NT2/D1 (cell line): ENCODE measurements at places on chromosomes 4 and X.

- DNase-seq = no peak
These were observed 37.9 kb upstream of the MXD4 start for GRCh38 chr4:2299794-2300193.

GRCh38 chr4:103719105-103719829 is 518 bp downstream of the TACR3 start:
- DNase-seq = no peak

- DNase-seq = no peak
These were observed 2.0 kb upstream of the PCDH19 start for GRCh38 chrX:100411802-100412715.

- DNase-seq = no peak
These were observed 6.5 kb downstream of the FAM199X start for GRCh38 chrX:104172788-104173187.

DNA sequence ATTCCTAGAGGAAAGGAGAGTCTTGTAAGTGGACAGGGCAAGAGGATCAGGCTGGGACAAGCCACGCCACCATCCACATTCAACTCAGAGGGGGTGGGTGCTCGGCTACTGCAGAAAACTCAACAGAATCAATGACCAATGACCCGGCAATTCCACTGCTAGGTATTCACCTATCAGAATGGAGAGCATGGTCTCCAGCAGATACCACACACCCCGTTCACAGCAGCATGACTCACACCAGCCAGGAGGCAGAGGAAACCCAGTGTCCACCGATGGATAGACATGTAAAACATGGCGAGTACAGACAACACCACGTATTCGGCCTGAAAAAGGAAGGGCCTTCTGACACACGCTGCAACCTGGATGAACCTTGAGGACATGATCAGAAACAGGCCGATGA is 175.9 kb downstream of the AFAP1 start:
- no peak for DNase-seq

DNA sequence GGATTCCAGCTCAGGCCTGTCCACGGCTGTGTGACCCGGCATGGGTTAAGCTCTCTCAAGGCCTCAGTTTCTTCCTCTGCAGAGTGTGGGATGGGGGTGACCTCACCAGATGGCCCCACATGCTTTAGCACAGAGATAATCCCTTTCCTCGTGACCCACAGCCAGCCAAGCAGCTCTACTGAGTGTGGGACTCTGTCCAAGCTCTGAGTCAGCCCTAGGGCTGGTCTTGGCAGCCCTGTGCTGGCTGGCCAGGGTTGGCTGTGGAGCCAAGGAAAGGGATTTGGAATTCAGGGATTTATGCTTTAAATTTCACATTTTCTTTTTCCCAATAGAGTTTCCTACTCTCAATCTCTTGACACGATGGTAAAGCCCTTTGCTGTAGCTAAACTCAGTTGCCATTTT is 19.7 kb upstream of the SPON2 start:
- DNase-seq = no peak

- DNase-seq = no peak
These were observed 345.4 kb downstream of the PPP1R2C start for GRCh38 chrX:42432552-42432951.

- no peak for DNase-seq
These were observed 447.9 kb upstream of the TECRL start for GRCh38 chr4:64857198-64857597.

- DNase-seq = no peak
These were observed 28.5 kb downstream of the PTTG2 start for GRCh38 chr4:37988670-37989069.

GRCh38 chr4:78047366-78047765 is 9.8 kb upstream of the FRAS1 start:
- no peak for DNase-seq

DNA sequence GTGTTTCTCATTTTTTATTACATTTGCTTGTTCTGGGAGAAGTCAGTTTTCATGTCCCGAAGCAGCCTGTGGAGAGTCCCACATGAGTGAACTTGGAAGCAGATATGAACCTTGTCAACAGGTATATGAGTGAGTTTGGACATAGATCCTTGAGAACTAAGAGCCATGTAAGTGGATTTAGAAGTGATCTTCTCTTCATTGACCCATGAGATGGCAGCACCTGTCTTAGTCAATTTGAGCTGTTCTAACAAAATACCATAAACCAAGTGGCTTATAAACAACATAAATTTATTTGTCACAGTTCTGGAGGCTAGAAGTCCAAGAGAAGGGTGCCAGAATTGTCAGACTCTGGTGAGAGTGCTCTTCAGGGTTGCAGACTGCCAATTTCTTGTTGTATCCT is 1043.8 kb downstream of the ADGRL3 start:
- no peak for DNase-seq

DNA sequence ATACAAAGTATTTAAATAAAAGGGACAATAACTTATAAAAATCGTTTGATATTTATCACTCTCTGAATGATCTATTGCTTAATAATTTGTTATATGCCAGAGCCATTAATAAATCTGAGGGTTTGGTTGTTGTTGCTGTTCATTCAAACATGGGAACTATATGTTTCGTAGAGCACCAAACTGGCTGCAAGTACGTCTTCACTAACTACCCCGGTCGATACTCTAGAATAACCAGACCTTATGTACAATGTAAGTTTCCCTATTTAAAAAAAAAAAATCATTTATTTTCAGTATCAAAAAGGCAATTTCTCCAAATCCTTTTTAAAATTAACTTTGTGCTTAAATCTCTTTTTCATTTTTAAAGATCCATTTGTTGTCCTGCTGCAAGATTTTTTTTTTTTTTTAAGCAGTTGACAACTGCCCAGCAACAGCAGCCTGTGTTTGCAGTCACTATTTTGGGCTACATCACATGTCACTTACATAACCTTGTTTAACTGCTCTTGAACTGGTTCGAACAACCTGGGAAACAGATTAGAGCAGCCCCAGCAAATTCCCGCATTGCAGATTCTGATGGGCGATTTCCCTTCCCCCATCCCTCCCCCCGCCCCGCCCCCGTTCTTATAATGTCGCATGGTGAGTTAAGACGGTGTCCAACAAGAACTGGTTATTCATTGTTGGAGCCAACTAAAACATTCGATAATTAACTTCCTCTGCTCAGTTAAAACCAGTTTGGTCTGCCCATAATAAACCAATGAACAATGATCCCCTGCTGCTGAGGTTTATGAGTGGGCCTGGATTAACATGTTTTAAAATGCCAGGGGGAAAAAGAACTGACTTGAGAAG is 238.9 kb downstream of the NR3C2 start:
- DNase-seq = peak; percentile 27

DNA sequence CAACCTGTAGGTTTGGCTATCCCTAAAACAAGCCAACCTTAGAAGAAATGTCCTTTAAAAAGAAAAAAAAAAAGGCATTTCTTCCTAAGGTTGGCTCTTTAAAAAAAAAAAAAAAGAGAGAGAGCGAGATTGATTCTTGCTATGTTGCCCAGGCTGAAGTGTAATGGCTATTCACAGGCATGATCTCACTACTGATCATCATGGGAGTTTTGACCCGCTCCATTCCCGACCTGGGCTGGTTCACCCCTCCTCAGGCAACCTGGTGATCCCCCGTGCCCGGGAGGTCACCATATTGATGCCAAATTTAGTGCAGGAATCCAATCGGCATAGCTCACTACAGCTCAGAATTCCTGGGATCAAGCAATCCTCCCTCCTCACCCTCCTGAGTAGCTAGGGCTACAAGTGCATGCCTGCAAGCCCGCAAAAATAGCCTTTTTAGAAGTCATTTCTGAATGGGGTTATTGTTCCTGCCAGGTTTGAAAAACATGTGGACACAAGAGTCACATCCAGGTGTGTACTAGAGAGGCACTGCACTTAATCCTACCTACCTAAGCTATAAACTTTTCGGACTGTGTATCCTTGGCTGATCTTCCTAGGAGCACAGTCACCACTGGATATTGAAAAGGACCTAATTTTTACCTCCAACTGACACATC is 61.4 kb upstream of the ZCCHC13 start:
- no peak for DNase-seq

GRCh38 chrX:108353452-108353851 is 84.8 kb downstream of the COL4A6 start:
- DNase-seq = peak; percentile 38

- DNase-seq = peak; percentile 20
These were observed at the start of gene PLXNB3 for GRCh38 chrX:153763989-153764755. Gene PLXNB3 (plus strand): TSS chrX:153764249. CDS start chrX:153765536, 1,287 bp downstream.

DNA sequence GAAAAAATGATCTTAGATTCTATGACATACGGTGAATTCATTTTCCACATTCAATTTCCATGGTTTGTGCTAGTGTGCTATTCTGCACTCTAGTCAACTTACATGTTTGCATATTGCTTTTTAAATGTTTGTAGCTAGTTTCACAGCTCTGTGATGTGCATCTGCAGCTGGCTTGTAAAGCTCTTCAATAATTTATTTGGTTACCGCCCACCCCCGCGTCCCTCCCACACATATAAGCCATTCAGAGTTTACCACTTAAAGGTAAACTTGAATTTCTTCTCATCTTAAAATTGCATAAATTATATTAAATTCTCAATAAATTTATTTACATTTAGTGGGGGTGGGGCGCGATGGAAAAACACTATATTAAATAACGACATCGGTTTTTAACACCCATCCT is 291 bp upstream of the NBDY start:
- DNase-seq = no peak

- no peak for DNase-seq
These were observed 24.9 kb upstream of the FOXR2 start for GRCh38 chrX:55598333-55598732.

- no peak for DNase-seq
These were observed 56.9 kb downstream of the NSG1 start for GRCh38 chr4:4443821-4444220.

- DNase-seq = no peak
These were observed 2.0 kb downstream of the HSPA4L start for GRCh38 chr4:127783955-127784770.

DNA sequence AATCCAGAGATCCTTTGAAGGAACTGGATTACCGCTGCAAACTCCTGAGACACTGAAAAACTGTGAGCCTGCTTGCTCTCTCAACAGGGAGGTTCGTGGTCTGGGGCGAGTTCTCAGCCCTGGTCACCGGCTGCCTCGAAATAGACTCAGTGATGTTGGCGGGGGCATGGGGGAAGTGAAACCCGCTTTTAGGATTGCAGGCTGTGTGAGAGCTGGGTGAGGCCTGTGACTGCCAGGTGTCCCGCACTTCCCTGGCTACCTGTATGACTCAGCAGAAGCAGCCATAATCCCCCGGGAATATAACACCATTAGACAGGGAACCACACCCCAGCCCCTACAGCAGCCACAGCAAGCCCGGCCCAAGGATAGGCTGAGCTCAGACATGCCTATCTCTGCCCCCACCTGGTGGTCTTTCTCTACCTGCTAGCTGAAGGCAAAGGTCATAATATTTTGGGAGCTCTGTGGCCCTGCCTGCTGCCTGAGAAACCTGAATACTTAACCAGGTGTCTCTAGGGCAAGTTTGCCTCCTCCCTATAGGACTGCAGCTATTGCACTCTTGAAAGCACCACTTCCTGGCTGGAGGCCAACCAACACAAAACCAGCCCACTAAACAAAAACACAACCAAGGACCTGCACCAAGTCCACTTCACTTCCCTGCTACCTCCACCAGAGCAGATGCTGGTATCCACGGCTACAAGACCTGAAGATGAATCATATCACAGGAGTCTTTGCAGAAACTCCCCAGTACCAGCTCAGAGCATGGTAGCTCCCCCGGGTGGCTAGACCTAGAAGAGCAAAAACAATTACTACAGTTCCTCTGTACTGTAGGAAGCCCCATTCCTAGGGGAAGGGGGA is 202.0 kb downstream of the RRAGB start:
- DNase-seq = no peak

- no peak for DNase-seq
These were observed 12.4 kb downstream of the CAMK2D start for GRCh38 chr4:113749178-113749577.

DNA sequence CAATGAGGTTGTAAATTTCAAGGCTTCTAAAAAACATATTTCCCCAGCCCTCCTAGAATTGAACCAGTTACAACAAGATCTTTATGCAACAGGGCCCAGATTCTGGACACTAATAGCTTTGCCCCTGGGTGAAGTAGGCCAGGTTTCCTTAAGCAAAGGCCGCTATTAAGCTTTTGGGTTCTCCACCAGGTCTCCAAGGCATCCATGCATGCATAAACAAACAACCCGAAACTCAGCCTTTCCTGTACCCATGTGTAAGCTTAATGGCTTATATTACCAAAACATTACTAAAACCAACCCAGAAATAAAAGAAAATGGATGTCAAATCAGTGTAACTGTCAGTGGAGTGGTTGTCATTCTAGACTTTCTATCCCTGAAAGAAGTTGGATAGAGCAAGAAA is 137.1 kb downstream of the ARHGAP6 start:
- DNase-seq = no peak

GRCh38 chr4:69147334-69147733 is 51.1 kb downstream of the UGT2B7 start:
- DNase-seq = no peak
